ENCODE measurements at places on chromosomes 16 and 17.
A peak's percentile ranks its signal among the peaks of the same experiment; 100 is the strongest.

GRCh38 chr17:79919164-79919585, 79.9 kb upstream of the CBX4 start:
- DNase-seq, result no peak

GRCh38 chr17:60381958-60382357, 10.0 kb downstream of the USP32 start:
- DNase-seq, result no peak

- no peak for DNase-seq
These were observed 1736.4 kb downstream of the TP53TG3F start for GRCh38 chr16:35195864-35196216.

DNA sequence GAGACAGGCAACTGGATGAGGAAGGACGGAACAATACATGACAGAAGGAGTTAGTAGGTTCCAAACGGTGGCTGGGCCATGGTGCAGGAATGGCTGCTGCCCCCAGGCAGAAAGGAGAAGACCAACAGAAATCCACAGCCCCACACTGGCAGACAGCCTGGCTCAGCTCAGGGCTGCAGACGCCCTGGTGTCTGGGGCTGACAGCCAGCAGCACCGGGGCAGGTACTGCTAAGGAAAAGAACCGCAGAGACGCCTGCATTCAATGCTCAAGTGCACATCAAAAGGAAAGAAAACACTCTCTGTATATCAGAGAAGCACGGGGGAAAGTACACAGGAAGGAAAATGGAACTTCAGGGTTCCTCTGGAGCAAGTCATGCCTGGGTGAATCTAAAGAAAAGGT, 53.4 kb downstream of the GAS7 start:
- no peak for DNase-seq

GRCh38 chr16:53085931-53086421, 31.2 kb downstream of the CHD9 start:
- DNase-seq, result no peak

DNA sequence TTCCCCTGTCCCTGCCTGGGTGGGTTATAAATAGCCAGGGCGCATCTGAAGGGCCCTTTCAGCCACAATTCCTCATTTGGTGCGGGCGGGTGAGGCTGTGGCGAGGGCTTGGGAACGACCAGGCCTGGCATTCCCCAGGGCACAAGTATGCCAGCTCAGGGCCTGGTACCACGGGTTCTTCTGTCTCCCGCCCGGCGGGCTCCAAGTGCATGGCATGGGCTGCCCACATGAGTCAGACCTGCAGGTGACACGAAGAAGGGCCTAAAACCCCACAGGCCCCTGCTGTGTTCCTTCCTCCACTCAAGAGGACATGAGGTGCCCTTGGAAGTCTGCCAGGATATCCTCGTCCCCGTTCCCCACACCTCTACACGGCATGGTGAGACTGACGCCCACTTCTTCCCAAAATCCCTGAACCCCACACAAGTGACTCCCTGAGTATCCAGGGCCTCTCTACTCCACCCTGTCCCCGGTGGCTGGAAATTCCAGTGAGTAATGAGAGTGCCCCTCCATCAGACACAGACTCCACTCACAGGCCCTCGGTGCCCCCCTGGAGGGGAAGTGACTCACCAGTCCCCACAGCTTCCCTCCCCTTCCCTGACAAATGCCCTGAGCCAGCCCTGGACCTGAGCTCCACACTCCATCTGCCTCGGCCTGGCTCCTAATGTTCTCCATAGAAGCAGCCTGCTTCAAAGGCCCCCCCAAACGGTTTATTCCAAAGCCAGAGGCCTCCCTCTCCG, 68.8 kb downstream of the ABR start:
- DNase-seq, result no peak

- DNase-seq, result no peak
These were observed 1.7 kb downstream of the TMEM170A start for GRCh38 chr16:75462806-75463205.

GRCh38 chr17:78129351-78130089, 965 bp upstream of the TMC6 start:
- DNase-seq, result no peak

- no peak for DNase-seq
These were observed 54.3 kb upstream of the ZNF469 start for GRCh38 chr16:88328313-88328980.

DNA sequence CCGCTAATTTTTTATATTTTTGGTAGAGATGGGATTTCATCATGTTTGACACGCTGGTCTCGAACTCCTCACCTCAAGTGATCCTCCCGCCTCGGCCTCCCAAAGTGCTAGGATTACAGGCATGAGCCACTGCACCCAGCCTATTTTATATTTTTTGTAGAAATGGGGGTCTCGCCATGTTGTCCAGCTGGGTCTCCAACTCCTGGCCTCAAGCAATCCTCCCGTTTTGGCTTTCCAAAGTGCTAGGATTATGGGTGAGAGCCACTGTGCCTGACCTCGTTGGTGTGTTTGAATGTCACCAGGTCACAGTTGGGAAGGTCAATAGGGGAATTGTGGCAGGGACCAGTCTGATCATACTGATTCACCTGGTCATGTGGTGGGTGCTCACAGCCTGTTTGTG, 56.7 kb upstream of the NKD1 start:
- no peak for DNase-seq

DNA sequence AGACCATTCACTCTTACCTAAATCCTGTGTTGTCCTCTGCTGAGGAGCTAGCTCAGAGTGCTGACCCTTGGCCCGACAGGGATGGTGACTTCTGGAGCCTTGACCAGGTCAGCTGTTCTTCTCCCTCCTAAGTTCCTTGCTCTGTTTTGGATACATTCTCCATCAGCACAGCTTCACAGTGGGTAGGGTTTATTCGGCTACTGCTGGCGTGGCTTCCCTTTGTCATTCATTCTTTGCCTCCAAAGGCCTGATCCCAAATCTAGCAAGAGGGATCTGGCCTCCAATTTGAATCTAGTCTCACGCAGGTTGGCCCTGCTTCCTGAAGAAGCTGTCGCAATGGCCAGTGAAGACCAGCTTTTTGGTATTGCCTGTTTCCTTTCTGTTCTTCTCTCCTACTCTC, 116.6 kb downstream of the SHISA9 start:
- no peak for DNase-seq

DNA sequence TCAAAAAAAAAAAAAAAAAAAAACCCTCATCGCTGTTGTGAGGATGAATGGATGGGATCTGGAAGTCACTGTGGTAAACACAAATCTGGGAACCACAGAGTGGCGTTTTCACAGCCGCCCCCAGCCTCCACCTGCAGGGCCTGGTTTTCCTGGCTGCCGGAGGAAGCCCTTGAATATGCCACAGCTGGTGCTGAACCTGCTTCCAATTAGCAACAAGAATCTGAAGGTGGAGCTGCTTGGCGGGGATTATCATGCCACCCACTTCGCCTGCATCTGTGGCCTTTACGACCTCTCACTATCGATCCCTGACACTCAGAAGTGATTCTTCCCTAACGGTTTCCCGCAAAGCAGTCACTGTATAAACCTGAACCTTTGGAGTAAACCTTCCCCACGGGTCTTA, 16.1 kb downstream of the MRM3 start:
- DNase-seq, result no peak

- DNase-seq, result peak; percentile 20
These were observed at the start of gene PTGES3L for GRCh38 chr17:42979511-42980273. Gene PTGES3L, minus strand, starts transcription at chr17:42980080. Its CDS starts 27 bp downstream, at chr17:42980053.

GRCh38 chr17:76138234-76138895, 2.7 kb downstream of the FOXJ1 start:
- DNase-seq, result no peak

GRCh38 chr16:82386761-82387160, 216.7 kb upstream of the MPHOSPH6 start:
- DNase-seq, result no peak

DNA sequence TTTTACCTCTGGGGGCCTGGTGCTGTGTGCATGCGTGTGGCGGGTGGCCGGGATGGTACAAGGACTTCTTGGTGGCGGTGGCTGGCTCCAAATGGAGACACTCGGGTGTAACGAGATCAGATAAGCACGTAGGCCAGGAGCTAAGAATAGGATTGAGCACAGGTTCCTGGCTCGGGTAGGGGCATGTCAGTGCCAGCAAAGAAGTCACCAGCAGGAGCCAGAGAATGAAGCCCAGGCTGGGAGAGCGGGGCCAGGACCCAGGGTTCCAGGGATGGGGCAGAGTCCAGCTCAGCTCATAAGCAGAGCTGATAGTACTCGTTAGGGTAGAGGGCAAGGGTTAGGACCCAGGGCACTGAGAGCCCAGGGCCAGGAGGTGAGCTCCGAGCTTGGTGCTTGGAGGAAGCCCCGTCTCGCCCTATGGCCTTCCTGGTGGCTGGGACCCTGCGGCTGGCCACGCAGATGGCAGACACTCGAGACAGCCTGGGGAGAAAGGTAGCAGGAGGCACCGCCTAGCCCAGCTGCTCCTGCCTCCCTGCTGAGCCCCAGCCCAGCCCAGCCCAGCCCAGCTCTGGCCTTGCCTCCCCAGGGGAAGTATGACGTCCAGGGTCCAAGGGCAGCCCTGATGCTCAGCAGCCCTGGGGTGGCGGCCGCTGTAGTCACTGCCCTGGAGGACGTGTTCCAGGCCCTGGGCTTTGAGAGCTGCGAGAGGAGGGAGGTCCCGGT, 8.9 kb downstream of the ZNF213 start:
- DNase-seq, result no peak

GRCh38 chr17:32485261-32486110, 1.3 kb upstream of the CDK5R1 start:
- no peak for DNase-seq

- no peak for DNase-seq
These were observed 2.1 kb downstream of the PRPSAP1 start for GRCh38 chr17:76351526-76352071.

DNA sequence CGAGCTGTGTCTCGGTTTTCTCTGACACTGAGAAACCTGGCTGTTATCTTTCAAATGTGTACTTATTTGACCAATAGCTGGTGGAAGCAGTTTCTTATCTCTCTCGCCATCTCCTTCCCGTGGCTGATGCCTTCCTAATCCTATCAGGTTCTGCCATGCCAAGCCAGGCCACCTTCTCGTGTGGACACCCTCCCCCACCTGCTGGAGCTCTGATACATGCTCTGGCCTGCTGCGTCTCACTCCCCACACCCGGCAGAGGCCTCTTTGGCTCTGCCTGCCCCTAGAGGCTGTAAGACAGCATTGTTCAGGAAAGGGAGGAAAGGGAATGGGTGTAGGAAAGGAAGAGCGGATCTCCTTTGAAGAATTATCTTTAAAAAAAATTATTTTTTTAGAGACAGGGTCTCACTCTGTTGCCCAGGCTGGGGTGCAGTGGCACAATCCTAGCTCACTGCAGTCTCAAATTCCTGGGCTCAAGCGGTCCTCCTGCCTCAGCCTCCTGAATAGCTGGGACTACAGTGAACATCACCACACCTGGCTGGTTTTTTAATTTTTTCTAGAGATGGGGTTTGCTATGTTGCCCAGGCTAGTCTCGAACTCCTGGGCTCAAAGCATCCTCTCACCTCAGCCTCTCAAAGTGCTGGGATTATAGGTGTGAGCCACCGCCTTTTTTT, 7.5 kb upstream of the ARMC5 start:
- no peak for DNase-seq

DNA sequence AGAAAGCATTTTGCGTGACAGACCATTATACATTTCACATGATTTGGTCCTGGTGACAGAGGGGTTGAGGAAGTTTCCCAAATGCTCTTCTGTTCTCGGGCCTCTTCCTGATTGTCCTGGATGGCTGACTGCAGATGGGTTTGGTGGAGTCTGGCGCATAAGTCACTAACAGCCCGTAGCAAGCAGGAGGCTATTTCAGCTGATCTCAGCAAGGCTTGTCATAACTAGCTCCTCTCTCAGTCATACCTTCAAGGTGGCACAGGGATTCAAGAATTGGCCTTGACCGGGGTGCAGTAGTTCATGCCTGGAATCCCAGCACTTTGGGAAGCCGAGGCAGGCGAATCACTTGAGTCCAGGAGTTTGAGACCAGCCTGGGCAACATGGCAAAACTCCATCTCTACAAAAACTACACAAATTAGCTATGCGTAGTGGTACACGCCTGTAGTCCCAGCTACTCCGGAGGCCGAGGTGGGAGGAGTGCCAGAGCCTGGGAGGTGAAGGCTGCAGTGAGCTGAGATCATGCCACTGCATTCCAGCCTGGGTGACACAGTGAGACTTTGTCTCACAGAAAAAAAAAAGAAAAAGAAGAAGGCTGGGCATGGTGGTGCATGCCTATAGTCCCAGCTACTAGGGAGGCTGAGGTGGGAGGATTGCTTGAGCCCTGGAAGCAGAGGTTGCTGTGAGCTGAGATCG, 68.9 kb upstream of the HAS3 start:
- DNase-seq, result no peak

- DNase-seq, result no peak
These were observed 12.9 kb downstream of the TRIM37 start for GRCh38 chr17:59093702-59094231.

GRCh38 chr17:35799942-35800341, 4.5 kb upstream of the MMP28 start:
- no peak for DNase-seq

DNA sequence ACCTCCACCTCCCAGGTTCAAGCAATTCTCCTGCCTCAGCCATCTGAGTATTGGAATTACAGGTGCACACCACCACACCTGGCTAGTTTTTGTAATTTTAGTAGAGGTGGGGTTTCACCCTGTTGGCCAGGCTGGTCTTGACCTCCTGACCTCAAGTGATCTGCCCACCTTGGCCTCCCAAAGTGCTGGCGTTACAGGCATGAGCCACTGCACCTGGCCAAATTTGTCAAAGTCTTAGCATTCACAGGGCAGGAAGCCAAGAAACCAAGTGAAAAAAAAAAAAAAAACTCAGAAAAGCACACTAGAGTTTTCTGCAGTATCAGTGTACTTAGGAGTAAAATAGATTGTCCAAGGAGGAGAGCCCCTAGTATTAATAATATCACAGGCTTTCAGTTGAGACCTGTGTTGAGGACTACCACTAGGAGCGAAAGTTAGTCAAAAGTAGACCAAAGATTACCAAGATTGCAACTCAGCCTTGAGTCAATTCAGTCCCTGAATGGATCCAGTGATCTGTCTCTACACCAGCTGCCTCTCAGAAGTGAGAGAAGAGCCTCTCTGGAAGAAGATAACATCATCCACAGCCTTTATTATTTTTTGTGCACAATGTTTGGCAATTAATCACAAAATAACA, 159.7 kb downstream of the CEP112 start:
- no peak for DNase-seq

DNA sequence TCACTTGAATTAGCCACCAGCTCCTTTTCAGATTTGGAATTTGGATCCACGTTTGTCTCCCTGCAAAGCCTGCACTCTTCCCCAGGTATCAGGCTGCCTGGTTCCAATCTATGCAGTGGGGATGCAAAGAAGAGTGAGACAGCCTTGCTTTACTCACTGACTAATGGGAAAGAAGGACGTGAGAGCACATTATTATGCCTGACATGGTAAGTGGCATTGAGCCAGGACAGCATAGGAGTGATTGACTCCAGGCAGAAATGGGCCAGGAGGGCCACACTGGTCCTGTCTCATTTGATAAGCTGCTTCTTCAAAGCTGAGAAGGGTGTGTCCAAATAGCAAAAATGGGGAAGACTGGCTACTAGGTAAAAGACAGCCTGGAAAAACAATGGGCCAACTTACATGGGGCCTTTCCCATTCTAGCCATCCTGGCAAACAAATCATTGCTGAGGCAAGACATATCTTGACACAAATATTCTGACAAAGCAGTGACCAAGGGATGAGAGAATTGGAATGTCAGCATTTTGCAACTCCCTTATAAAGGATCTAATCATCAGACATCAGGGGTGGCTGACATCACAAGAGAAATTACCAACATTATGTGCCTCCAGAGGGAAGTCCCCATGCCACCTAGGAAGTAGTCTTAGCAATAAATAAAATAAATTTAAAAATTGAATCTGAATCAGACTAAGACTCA, 38.6 kb downstream of the CDH11 start:
- no peak for DNase-seq

GRCh38 chr17:2137342-2138098, 82.6 kb downstream of the HIC1 start:
- DNase-seq, result no peak
